ENCODE measurements at places on chromosomes 5 and 9.

GRCh38 chr9:109162677-109163076, 4.4 kb downstream of the FRRS1L start:
- no peak for DNase-seq

DNA sequence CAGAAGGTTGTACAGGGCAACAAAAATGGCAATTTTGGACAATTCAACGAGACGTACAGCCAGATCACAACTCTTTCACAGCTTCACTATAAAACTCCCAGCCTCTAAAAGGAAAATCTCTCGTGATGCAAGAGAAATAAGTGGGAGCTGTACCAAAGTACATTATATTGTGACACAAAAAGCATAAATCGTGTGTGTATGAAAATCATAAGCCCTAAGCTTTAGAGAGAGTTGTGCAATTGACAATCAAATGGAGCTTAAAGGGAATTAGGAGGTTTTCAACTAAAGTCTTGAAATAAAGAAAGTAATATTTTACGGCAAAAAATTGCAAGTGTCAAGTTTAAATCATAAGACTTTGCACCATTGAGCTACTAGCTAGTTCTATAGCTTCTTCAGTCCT, 194.8 kb upstream of the TBCA start:
- DNase-seq: no peak

GRCh38 chr5:9394221-9394620, 151.7 kb downstream of the SEMA5A start:
- DNase-seq: no peak

GRCh38 chr5:36876299-36876964, at the start of gene NIPBL:
Gene NIPBL (plus strand): TSS chr5:36876769. CDS start chr5:36953697, 76,928 bp downstream.
- DNase-seq: peak; percentile 94
